ENCODE measurements at places on chromosomes 3 and 15.

GRCh38 chr3:55489798-55490132 lies 2.7 kb upstream of the WNT5A start:
- DNase-seq: no peak

DNA sequence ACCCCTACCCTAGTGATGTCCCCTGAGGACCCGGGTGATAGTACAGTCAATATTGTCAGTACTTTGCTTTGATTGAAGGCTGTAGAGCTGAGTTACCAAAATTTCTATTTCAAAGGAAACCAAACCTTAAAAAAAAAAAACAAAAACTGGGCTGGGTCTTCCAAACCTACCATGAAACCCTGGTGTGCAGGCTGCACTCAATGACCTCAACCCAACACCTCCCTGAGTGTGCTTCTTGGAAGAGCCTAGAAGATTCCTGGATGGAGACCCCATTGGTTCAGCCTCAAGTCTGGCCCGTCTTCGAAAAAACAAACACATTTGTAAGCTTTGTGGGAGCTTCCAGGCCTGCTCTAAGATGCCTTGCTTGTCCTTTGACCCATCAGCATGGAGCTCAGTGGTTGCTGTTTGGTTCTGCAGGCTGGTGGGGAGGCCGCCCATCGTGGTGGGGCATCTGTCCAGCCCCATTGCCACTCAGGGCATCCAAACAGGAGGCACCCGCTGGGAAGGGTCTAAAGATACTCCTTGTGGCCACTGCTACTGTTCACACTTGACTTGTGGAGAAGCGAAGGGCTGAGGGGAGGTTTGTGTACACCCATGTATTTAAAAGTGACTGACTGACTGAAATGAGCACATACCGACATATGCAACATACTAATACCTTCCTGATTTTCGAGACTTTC lies 32.2 kb downstream of the CRTAP start:
- DNase-seq: no peak

DNA sequence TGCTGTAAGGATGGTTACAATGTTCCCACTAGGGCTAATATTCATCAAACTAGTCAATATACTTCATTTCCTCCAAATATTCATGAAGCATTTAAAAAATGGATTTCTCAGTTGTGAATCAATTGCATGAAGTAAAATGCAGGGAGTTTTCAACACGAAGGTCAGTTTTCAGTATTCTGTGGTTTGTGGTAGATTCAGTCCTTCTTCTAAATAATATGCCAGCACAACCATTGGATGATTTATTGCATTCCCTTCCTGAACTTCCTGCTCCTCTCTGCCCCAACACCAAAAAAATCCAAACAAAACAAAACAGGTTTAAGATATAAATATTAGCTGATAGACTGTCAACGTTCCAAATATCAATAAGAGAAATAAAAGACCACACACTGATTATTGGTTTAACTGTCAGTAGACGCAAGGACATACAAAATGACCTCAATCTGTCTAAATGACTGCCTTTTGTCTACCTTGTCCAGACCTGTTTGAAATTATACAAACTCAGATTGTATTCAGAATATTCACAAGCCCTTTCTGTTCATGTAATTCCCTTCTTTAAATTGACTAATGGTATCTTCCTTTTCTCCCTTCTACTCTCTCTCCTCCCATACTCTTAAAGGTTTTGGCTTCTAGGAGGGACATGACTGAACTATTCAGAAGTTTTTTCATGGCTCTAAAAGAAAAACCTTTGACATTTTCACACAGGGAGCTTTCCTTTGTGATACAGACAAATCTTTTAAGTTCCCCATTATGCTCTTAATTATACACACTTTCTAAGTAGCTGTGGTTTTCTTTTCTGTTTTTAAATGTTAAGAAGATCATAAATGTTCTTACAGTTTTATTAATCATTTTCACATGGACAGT lies 92.6 kb upstream of the STT3B start:
- no peak for DNase-seq

- DNase-seq: no peak
Observed at GRCh38 chr3:122635789-122636188, 44.9 kb upstream of the PARP14 start.

DNA sequence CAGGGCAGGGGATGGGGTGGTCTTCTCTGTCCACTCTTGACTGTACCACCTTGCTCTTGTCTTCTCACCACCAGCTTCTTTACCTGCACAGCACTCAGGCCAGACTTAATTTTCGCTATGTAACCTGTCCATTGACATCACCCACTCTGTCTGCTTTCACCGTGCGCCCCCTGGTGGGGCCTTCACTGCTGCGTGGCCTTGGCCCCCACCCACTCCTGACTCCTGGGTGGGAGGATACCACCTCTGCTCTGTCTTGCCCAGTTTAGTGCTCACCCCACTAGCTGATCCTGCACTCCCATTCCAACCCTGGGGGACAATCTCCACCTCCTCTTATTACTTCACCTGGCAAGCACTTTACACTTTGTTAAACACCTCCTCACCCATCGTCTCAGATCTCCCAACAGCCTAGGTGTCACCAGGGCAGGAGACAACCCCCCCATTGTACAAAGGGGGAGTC lies 17.7 kb downstream of the PTH1R start:
- peak; percentile 77 for DNase-seq
